ENCODE measurements at places on chromosomes 16 and 17.

DNA sequence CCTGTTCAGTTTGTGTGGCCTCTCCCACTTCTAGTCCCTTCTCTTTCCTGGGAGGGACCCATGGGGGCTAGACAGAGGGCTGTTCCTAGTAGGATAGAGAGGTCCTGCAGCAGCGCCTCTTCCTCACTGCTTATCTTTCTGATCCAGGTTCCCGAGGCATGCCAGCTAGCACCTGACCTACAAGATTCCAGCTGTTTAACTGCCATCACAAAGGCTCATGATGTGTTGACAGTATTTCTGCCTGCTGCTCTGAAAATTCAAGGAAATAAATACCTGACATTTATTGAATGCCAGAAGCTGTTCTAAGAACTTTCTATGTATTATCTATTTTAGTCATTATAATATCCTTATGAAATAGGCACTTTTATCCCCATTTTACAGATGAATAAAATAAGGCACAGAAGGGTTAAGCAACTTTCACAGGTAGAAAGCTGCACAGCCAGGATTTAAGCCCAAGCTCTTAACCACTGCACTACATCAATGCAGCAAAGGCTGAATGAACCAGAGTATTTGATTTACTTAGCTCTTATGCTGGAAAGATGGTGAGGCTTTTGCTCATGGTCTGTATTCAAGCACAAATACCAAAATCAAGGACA lies 38.8 kb downstream of the HEATR6 start:
- DNase-seq = no peak

- no peak for DNase-seq
Measured at GRCh38 chr17:3879591-3880417, 13.0 kb downstream of the CAMKK1 start.

GRCh38 chr16:67528222-67528869 lies at the start of gene RIPOR1:
RIPOR1 (plus strand) TSS chr16:67528829; CDS start chr16:67538447, 9,618 bp downstream.
- DNase-seq = no peak

DNA sequence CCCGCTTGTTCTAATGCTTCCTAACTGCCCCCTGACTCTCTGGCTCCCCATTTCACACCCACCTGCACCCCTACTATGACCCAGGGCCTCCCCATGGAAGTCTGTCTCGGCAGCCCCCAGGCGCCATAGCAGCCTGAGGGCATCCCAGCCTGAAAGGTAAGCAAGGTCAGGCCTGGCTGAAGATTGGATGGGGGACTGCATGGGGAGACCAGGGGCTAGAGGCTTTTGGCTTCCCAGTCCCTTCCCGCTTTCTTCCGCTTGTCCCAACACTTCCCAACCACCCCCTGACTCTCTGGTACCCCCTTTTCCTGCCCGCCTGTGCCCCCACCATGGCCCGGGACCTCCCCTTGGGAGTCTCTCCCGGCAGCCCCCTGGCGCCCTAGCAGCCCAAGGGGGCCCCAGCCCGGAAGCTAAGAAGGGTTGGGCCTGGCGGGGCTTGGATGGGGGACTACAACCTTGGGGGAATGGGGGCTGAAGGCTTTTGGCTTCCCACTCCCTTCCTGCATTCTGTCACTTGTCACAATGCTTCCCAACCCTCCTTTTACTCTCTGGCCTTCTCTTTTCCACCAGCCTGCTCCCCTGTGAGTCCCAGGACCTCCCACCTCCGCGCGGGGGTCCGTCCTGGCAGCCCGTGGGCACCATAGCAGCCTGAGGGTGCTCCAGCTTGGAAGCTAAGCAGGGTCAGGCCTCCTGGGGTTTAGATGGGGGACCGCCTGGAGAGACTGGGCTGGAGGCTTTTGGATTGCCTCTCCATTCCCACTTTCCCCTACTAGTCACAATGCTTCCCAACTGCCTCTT lies 2288.4 kb downstream of the TP53TG3F start:
- DNase-seq = no peak

- no peak for DNase-seq
Measured at GRCh38 chr17:32755045-32755805, 121.7 kb downstream of the MYO1D start.

GRCh38 chr17:79046916-79047280 lies 22.9 kb downstream of the C1QTNF1 start:
- no peak for DNase-seq

GRCh38 chr17:67245694-67246402 lies 852 bp upstream of the HELZ start:
- no peak for DNase-seq

Measured in stimulated activated CD4-positive, alpha-beta T cell treated with anti-CD3 and anti-CD28 coated beads, TNF-alpha, amount 100 ng/mL, for 1 hour (primary cell).